ENCODE measurements at places on chromosomes 1 and 21. TPM values are rescaled to one million over a fixed set of nuclear protein-coding genes. Genes with fewer than 3 reads are reported as not detected.

- peak; percentile 49 for DNase-seq
Observed at GRCh38 chr1:110460253-110461220, 9.6 kb downstream of the PROK1 start.

DNA sequence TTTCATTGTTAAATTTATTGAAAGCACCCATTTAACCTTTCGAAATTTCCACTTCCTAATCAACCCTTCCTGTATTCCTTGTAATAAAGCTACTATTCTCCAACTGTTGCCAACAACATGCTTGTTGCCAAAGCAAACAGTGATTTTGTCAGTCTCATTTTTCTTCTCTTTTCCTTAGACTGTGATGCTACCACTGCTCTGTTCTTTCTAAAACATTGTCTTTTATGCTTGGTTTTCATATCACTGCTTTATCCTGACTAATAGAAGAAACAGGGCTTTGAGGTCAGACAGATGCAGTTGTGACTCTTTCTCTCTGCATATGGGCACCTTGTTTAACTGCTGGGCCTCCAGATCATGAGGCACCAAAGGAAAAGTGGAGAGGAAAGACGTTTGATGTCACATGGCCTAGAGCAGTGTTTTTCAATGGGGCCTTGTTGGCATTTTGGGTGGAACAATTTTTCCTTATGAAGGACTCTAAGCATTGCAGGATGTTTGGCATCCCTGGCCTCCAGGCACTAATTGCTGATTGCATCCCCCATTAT, 56.1 kb downstream of the HMCN1 start:
- DNase-seq = no peak

GRCh38 chr1:200134116-200134515, 106.6 kb downstream of the NR5A2 start:
- DNase-seq = no peak

DNA sequence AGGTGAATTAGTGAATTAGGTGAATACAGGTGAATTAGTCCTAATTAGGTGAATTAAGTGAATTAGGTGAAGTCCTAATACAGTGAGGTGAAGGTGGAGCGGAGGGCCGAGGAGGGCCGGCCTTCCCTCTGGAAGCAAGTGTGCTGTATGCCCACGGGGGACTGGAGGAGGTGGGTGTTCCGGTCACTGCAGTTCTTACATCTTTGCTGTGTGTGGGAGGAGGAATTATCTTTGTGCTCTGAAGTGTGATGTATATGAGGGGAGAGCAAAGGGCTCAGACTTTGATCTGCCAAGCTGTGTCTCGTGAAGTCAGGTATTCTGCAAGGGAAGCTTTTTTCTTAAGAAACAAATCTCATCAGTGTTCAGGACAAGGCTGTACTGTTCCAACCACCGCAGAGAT, 45.4 kb downstream of the AGPAT3 start:
- DNase-seq = no peak

GRCh38 chr1:172827841-172828240, 168.9 kb downstream of the FASLG start:
- no peak for DNase-seq

DNA sequence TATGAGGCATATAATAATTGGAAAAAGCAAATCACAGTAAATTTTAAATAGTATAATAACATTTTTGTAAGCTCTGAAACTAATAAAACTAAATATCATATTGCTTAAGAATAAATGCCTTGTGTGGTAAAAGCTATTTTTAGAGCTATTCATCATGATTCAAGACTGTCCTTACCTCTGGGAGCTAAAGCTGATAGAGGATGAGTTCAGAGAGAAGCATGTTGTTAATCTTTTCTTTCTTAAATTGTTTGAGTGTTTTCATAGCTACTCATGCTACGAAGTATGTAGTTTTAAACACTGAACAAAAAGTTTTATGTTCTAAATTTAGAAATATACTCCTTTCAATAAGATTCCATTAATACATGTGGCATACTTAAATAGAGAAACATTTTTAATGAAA, 30.5 kb downstream of the IFI16 start:
- no peak for DNase-seq

GRCh38 chr1:224256640-224257039, 73.3 kb downstream of the NVL start:
- no peak for DNase-seq

DNA sequence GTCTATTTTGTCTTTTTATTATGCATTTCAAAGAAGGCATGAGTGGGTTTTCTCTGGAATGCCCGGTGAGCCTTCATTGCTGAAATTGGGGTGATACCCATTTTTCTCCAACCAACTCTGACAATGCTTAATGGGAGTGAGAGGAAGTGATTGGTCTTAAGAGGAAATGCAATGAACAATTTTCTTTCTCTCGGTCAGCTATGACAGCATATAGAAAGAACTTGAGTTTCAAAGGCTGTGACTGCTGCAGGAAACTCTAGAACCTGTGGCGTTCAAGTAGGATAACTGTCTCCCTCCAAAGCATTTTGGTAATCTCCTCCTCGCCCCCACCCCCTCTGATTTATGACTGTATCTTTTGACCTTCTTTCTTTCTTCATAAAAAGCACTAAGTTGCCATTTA, 155.9 kb downstream of the LYPLAL1 start:
- no peak for DNase-seq

- DNase-seq = peak; percentile 76
Observed at GRCh38 chr1:178931858-178932551, 61.1 kb upstream of the ANGPTL1 start.

GRCh38 chr1:197577580-197577979, 197.7 kb downstream of the DENND1B start:
- no peak for DNase-seq

DNA sequence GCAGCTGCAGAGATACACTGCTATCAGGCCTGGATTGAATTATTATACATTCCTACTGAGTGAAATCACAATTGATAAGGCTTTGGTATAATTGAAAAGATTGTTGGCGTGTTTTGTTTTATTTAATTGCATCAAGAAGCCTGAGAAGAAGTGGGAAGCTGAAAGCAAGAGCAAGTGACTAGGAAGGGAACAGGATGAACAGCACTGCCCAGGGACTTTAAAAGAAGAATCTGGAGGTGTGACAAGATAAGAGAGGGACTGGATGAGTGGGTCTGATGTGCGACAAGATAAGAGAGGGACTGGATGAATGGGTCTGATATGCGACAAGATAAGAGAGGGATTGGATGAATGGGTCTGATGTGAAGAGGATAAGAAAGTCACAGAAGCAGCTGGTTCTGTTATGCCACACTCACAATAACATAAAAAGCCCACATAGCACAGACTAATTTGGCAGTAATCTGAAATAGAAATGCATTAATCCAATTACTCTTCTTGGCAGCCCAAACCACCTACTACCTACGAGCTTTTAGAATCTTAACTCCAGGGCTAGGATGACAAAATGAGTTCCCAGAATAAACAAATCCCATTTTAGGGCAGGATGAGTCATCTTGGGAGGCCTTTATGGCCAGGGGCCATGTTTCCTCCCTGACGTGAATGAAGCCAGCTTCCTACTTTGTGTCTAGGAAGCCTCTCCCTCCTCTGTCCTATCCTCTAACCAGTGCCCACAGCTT, 129.7 kb downstream of the DUSP10 start:
- DNase-seq = peak; percentile 23

DNA sequence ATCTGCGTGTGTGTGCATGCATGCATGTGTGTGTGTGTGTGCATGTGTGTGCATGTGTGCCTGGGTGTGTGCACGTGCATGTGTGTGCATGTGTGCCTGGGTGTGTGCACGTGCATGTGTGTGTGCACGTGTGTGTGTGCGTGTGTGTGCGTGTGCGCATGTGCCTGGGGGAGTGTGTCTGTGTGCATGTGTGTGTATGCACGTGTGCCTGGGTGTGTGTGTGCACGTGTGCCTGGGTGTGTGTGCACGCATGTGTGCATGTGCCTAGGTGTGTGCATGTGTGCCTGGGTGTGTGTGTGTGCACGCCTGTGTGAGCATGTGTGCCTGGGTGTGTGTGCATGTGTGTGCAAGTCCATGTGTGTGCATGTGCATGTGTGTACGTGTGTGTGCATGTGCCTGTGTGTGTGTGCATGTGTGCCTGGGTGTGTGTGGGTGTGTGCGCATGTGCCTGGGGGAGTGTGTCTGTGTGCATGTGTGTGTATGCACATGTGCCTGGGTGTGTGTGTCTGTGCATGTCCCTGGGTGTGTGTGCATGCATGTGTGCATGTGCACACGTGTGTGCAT, 29.3 kb upstream of the COL6A2 start:
- no peak for DNase-seq

DNA sequence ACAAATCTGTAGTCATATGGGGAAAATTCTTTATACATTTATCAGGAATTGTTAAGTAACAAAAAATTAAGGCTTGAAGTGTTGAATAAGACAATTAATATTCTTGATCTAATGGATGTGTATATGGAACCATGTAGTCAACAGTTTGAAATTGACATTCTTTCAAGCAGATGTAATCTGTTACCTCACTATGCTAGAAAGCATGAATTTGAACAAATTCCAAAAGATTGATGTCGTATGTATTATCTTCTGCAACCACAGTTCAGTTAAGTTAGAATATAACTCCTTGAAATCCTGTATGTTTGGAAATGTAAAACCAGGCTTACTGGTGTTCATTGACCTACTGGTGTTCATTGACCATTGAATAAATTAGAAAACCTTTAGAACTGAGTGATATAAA, 16.1 kb downstream of the CCDC18 start:
- DNase-seq = no peak

DNA sequence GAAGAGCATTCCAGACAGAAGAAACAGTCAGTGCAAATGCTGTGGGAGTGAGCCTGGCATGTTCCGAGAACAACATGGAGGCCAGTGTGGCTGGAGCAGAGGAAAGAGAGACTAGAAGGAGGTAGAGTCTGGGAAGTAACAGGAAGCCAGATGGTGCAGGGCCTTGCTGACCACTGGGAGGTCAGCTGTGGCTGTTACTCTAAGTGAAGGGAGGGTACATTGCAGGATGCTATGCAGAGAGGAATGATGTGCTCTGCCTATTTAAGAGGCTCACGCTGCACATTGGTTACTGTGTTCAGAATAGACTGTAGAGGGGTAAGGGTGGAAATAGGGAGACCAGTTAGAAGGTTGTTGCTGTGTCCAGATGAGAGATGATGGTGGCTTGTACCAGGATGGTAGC, 88.6 kb upstream of the CACNA1E start:
- no peak for DNase-seq

DNA sequence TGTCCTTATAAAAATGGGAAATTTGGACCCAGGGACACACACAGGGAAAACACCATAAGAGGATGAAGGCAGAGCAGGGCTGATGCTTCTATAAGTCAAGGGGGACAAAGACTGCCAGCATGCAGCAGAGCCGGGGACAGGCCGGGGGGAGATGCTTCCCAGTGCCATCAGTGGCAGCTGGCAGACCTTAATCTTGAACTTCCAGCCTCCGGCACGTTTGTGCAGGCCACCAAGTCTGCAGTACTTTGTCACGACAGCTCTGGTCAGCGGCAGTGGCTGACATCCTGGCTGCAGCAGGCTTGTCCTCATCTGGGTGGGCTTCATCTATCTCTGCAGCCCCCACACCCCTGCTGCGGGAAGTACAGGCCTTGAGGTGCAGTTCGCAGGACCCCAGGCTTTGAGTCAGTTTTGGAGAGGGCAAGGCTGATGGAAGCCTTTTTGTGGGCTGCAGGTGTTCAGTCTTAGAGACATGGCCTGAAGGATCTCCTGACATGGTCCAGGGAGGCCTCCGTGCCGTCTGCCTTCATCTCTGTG, 186.0 kb downstream of the DYRK1A start:
- DNase-seq = no peak

- no peak for DNase-seq
Observed at GRCh38 chr1:240193679-240194078, 102.0 kb downstream of the FMN2 start.

GRCh38 chr1:210250665-210250997, 18.0 kb downstream of the SERTAD4 start:
- peak; percentile 46 for DNase-seq

DNA sequence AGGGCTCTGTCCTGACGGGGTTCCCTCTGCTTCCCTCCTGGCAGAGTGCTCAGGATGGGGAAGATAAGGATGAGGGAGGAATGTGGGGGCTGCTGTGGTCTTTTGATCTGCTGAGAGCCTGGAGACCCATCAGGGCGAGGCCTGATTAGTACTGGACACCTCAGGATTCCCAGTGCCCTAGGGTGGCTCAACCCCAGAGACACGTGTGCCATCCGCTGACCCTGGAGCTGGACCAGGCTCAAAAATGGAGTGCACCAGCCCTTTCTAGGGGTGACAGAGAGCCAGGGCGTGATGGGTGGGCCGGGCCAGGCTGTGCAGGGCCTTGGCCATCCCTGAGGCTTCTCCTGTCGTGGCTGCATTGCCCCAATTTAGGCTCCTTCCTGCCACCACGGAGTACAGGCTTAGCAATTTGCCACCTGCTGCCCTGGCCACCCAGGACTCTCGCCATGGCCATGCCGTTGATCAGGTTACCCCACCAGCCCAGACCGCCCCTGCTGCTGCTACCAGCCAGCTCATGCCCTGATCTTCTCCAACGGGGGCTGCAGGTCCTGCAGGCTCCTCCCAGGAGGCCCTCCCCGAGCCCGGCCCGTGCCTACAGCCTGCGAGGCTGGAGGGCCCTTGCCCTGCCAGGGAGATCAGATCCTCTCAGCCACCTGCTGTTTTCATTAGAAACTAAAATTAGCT, 9.5 kb downstream of the WNT4 start:
- no peak for DNase-seq

DNA sequence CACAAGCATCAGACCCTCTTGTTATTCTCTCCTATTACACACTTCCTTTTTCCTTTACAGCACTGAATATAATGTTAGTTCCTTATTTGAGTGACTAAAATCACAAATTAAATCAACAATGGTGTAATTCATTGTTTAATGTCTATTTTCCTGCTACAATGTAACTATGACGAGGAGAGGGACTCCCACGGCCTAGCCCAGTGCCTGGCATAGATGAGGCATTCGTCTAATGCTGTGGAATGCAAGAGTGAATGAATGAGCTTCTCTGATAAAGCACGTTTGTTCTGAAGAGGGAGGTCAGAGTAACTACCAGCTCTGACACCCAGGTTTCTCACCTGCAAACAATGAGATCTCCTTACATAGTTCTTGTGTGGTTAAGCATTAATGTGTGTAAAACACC, 479.4 kb downstream of the OMA1 start:
- DNase-seq = no peak

- DNase-seq = no peak
Observed at GRCh38 chr1:237227476-237227875, 185.5 kb downstream of the RYR2 start.

DNA sequence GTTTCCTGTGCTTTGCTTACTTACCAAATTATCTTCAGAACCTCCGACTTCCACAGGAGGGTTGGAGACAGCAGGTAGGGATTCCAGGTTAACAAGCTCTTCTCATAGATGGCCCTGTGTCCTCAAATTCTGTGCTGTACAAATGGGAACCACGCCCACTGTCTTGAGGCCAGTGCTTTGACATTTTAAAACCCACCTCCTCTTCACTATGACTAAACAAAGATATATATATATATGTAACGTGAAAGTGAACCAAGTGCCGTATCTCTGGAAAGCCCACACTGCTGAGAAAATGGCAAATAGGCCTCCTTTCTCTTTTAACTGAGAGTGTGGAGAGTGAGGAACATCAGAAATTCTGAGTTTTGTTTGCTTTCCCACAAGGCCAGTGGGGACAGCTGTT, 99.6 kb downstream of the ZBTB18 start:
- DNase-seq = no peak

- DNase-seq = no peak
Observed at GRCh38 chr1:230323686-230324085, 102.4 kb downstream of the PGBD5 start.

Gene VAMP3
- 90.9 TPM for total RNA-seq

Gene HSD3B1
- total RNA-seq = 0.70 TPM

Gene CELA2A
- total RNA-seq = not detected

Gene KRTAP11-1
- total RNA-seq = not detected

Gene NPR1
- 2.8 TPM for total RNA-seq

Gene IL20
- total RNA-seq = not detected

Gene VWA5B1
- total RNA-seq = 0.28 TPM

Gene THEM5
- total RNA-seq = not detected

Gene OR2L2
- not detected for total RNA-seq

Gene HTR6
- total RNA-seq = not detected
